ENCODE measurements at places on chromosomes 4 and X. TPM values are rescaled to one million over a fixed set of nuclear protein-coding genes. Genes with fewer than 3 reads are reported as not detected.

The CT45A5 gene
- total RNA-seq = 35.2 TPM

The DNAAF6 gene
- not detected for total RNA-seq

The ANXA10 gene
- total RNA-seq = not detected

The SSX2B gene
- total RNA-seq = not detected

The RBMXL3 gene
- total RNA-seq = not detected

Measured in SK-MEL-5 (cell line).